ENCODE measurements at places on chromosomes 13 and 19.

DNA sequence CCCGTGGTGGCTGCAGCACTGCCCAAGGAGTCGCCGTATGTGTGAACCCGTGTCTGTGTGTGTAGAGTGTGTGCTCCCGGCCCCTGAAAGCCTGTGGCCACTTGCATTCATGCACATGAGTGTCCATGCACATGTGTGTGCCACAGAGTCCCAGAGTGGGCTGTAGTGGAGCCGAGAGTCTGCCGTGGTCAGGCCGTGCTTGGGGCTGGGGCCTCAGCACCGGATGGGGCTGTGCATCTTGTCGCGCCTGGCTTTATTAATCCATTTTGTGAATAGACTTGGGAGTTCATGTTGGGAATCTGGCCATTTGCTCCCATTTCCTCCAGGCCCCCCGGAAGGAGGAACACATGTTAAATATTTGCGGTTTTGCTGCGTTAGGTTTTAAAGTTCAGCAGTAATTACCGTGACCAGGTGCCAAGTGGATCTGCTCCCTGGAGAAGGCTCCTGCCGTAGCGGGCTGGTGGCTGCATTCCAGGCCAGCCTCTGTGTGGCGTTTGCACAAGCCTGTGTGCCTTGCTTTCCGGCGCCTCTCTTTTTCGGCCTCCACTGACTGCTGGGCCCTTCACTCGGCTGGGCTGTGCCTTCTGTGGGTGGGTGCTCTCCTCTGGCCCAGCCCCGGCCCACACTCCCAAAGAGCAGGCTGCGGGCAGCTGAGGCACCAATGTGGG lies 69.2 kb upstream of the KCTD15 start:
- DNase-seq: no peak

- no peak for DNase-seq
These were observed 82.0 kb downstream of the KLF5 start for GRCh38 chr13:73140801-73141200.

DNA sequence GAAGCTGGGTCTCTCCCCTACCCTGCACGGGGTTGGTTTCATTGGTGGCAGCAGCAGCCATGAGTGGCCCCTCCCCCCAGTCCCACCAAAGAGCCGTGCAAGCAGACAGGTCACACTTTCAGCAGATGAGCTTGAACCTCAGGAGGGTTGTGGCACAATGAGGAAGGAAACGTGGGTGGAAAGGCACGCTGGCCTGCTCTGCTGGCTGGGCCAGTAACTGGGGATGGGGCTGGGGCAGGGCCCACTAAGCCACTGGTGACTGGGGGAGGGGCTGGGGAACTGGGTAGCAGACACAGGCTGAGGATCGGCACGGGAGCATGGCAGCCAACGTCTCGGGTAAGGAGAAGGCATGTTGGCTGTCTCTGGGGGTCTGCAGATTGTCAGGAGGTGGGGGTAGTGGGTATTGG lies at the start of gene P2RY11:
P2RY11 (plus strand) TSS at position 289 of the 407 bp plus-strand sequence; CDS start at position 318, 29 bp downstream.
- DNase-seq: no peak

- DNase-seq: no peak
These were observed 179.6 kb downstream of the RFC3 start for GRCh38 chr13:33997574-33997973.

GRCh38 chr19:38318660-38319059 lies 985 bp upstream of the KCNK6 start:
- DNase-seq: no peak

GRCh38 chr19:29872224-29872731 lies 60.5 kb downstream of the CCNE1 start:
- DNase-seq: no peak

GRCh38 chr19:18007044-18007916 lies 690 bp upstream of the ARRDC2 start:
- peak; percentile 71 for DNase-seq

GRCh38 chr13:45482571-45483173 lies 17.9 kb downstream of the COG3 start:
- no peak for DNase-seq

GRCh38 chr19:50722201-50723013 lies 757 bp upstream of the CLEC11A start:
- no peak for DNase-seq

GRCh38 chr13:21616205-21616866 lies 12.4 kb upstream of the MICU2 start:
- DNase-seq: no peak

- no peak for DNase-seq
These were observed 37.3 kb downstream of the SOX1 start for GRCh38 chr13:112103961-112104880.

- DNase-seq: no peak
These were observed 1705.0 kb downstream of the OLFM4 start for GRCh38 chr13:54733639-54734038.

DNA sequence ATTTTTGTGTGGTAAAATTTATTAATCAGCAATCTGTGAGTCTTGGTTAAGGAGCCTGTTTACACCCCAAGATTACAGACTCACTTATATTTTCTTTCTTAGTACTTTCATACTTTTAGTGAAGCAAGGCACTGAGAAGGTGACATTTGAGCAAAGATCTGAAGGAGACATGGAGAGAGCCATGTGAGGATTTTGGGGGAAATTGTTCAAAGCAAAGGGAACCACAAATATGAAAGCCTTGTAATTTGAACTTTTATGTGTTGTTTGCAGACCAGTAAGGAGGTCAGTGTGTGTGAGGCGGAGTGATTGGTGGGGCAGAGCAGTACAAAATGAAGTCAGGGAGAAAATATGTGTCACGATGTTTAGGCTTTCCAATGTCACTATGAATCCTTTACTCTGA lies 140.7 kb upstream of the KLF12 start:
- DNase-seq: no peak

DNA sequence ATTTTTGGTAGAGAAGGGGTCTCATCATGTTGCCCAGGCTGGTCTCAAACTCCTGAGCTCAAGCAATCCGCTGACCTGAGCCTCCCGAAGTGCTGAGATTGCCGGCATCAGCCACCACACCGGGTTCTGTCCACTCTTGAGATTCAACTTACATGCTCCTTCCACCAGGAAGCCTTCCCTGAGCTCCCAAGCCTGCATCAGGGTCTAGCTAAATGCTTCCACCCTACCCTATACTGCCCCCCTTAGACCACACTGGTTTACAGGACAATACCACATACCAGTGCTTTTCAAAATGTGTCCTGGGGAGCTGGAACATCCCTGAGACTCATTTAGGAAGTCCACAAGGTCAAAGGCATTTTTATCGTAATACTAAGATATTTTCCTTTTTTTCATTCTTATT lies 15.1 kb upstream of the CACNG8 start:
- DNase-seq: no peak

DNA sequence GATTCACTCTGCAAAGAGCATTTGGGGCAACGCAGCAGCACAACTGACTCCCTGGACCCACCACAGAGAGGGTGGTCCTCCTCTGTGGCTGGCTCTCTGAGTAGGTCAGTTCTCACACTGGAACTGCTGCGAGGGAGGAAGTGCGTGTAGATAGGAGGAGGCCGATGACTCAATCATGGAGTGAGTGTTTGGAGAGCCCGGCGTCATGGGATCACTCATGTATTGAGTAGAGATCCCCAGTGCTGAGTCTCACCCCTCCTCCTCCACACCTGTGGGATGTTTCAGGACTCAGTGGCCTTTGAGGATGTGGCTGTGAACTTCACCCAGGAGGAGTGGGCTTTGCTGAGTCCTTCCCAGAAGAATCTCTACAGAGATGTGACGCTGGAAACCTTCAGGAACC lies 8.9 kb downstream of the ZNF101 start:
- DNase-seq: no peak

DNA sequence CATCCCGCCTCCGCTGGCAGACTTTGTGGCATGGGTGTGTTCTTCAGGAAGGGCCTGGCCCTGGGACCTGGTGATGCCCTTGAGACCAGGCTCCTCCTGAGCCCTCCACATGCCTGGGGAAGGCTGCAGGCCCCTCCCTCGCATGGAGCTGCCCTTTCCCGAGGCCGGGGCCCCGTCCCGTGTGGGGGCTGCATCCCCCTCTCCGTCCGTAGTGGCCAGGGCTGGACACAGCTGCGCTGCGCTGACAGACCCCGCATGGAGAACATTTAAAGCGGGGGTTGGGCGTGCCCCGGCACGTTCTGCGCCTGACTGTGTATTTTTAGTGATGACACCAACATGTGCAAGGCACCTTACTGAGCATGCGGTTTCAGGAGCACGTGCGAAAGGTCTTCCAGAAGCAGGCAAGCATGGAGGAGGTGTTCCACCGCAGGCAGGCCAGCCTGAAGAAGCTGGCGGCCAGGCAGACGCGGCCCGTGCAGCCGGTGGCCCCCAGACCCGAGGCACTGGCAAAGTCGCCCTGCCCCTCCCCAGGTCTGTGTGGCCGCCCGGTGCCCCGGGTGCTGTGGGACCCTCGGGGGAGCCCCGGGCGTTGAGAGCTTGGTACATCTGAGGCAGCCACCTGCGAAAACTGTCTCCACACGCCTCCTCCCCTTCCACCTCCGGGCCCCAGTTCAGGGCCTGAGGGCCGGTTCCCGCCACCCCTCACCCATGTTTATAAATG lies 28.8 kb upstream of the F7 start:
- DNase-seq: no peak

DNA sequence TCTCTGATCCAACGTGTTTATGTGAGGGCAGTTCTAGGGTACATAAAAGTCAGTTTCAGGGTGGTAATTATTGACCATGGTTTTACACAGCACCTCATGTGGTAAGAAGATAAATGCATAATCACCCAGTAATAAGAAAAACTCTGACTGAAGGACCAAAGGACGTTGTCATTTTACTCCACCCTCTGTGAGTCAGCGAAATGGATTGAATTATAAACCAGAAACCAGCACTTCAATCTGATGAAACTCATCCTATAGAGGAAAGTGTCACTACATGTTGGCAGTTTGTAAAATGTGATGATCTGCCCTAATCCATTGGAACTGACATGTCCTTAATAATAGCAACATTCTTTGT lies 406.8 kb downstream of the KLF5 start:
- no peak for DNase-seq

- DNase-seq: no peak
These were observed 376.7 kb downstream of the OXGR1 start for GRCh38 chr13:96617528-96617927.

GRCh38 chr19:35797663-35798062 lies 15.0 kb downstream of the PRODH2 start:
- DNase-seq: no peak

GRCh38 chr13:112724788-112725345 lies 35.0 kb downstream of the ATP11A start:
- DNase-seq: no peak

- no peak for DNase-seq
These were observed 532.4 kb upstream of the SGCG start for GRCh38 chr13:22648320-22648801.

DNA sequence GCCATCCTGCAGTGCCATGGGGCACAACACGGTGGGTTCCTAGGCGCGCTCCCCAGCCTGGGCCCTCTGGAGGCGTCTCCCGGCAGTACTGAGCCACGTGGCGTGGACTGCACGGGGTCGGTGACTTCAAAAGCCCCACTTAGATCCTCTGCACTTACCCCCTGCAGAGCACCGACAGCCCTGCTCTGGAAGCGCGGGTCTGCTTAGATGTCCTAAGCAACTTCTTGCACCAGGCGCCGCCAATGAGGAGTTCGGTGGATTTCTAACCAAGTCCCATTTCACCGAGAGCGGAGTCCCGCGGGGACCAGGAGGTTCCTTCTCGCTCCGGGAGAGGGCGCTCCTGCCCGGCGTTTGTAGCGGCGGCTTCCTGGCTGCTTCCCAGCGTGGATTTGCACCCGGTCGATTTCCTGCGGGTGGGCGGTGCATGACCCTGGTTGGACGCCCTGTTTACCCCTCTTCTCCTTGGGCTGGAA lies 25.2 kb upstream of the ZNF845 start:
- DNase-seq: no peak

GRCh38 chr13:45456196-45456972 lies 8.4 kb upstream of the COG3 start:
- DNase-seq: no peak

DNA sequence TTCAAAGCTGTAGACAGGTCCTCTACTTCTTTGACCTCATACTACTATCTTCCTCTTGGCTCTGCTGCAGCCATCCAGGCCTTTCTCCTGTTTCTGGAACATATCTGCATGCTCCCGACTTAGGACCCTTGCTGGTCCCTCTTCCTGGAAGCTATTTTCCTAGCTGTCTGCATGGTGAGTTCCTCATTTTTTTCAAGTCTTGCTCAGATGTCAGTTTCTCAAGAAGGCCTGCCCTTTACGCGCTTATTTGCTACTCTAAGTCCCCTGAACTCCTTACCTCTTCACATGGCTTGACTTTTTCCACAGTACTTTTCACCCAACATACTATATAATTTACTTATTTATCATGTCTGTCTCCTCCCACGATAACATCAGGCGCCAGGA lies 31.4 kb downstream of the DNAJC3 start:
- no peak for DNase-seq

- no peak for DNase-seq
These were observed 182.8 kb upstream of the TSHZ3 start for GRCh38 chr19:31532034-31532433.

- no peak for DNase-seq
These were observed 9.9 kb downstream of the TPP2 start for GRCh38 chr13:102606537-102607309.

GRCh38 chr13:110229905-110230563 lies 76.9 kb downstream of the COL4A1 start:
- no peak for DNase-seq

DNA sequence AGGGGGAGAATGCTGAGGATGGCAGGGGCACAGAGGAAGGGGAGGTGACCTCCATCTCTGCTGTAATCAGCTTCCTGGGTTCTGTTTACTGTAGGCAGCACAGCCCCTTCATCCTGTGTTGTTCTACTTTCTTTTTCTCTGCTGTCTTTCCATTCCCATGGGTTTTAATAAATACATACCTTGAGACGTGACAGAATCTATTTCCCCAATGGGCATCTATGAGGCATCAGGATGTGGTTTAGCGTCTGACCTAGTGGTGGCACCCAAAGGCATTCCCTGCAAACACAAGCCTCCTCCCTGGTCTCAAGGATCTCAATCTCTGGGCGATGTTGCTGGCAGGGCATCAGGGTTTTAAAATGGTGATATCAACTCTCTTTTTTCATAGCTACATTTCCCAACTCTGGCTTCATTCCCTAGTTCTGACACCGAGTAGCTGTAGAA lies 60.8 kb downstream of the ALOX5AP start:
- no peak for DNase-seq

GRCh38 chr19:31717269-31717923 lies 368.2 kb upstream of the TSHZ3 start:
- DNase-seq: no peak

DNA sequence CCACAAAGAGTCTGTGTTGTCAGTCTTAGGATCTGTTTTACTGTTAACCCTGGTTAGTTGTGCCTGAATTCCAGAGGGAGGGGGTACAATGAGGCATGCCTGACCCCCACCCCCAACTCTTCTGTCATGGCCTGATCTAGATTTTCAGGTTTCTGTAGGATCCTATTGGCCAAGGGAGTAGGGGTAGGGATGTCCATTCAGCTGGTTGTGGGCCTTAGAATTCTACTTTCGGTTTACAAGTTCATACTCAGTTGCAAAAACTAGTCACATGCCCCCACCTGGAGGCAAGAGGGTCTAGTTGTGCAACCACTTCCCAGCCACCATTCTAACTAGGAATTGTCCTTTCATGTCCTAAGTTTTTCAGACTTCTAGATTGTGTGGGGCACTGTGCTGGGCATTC lies 94.3 kb upstream of the MBNL2 start:
- no peak for DNase-seq
